ENCODE measurements at places on chromosomes 4 and X. TPM values are rescaled to one million over a fixed set of nuclear protein-coding genes. Genes with fewer than 3 reads are reported as not detected.
A peak's percentile ranks its signal among the peaks of the same experiment; 100 is the strongest.

DNA sequence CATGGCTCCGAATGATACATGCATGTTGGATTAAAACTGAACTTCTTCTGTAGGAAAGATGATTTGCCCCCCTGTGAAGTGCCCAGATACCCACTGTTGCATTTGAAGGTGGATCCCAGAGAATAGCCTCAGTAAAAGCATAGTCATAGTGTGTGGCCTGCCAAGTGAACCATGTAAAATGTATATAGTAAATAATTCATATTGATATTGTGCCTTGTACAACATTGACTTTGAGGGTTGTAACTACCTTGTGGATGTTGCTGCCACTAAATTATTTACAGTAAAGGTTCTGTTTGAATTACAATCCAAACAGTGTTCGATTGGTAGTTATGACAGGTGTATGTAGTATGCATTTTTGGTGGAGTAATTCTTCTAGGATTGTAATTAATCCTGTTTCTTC lies 19.2 kb downstream of the TMEM131L start:
- H3K4me1 ChIP-seq: no peaks in the 10 kb centered on the region
- no peak for DNase-seq
- no peak overlapping the region for H3K4me3 ChIP-seq

GRCh38 chr4:1693131-1693896 lies 9.2 kb upstream of the FAM53A start:
- no peaks in the 10 kb centered on the region for H3K27me3 ChIP-seq
- no peaks in the 10 kb centered on the region for H3K36me3 ChIP-seq
- H3K4me3 ChIP-seq: no peak overlapping the region
- no peaks in the 10 kb centered on the region for H3K4me1 ChIP-seq
- H3K27ac ChIP-seq: no peak overlapping the region

- no peak overlapping the region for H3K27ac ChIP-seq
- H3K4me3 ChIP-seq: no peak overlapping the region
- no peaks in the 10 kb centered on the region for H3K36me3 ChIP-seq
Measured at GRCh38 chr4:2915789-2916188, 47.4 kb downstream of the NOP14 start.

- H3K27ac ChIP-seq: peak overlapping the region; percentile 71
- DNase-seq: peak; percentile 51
- no peaks in the 10 kb centered on the region for H3K4me1 ChIP-seq
Measured at GRCh38 chrX:41382714-41383645, 49.0 kb downstream of the DDX3X start.

- H3K4me3 ChIP-seq: no peak overlapping the region
- no peaks in the 10 kb centered on the region for H3K4me1 ChIP-seq
- no peaks in the 10 kb centered on the region for H3K36me3 ChIP-seq
Measured at GRCh38 chrX:15471028-15471427, 22.1 kb downstream of the PIR start.

GRCh38 chrX:96703816-96704215 lies 19.2 kb downstream of the DIAPH2 start:
- no peak for DNase-seq
- H3K27me3 ChIP-seq: no peaks in the 10 kb centered on the region
- H3K4me1 ChIP-seq: no peaks in the 10 kb centered on the region
- H3K36me3 ChIP-seq: no peaks in the 10 kb centered on the region
- no peak overlapping the region for H3K27ac ChIP-seq
- H3K4me3 ChIP-seq: no peak overlapping the region

DNA sequence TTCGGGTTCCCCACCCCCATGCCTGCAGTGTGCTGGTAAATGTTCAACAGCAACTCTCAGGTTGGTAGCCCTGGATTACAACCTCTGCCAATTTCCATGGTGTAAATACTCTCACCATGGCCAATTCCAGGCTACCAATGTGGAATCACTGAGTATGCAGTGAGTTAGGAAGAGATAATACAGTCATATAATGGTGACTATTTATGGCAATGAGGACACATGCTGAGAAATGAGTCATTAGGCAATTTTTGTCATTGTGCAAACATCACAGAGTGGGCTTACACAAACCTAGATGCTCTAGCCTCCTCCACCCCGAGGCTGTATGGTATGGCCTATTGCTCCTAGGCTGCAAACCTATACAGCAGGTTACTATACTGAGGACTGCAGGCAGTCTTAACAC lies 4.6 kb upstream of the CLDN24 start:
- H3K27ac ChIP-seq: no peak overlapping the region
- H3K27me3 ChIP-seq: no peaks in the 10 kb centered on the region
- no peak for DNase-seq
- H3K4me1 ChIP-seq: no peaks in the 10 kb centered on the region
- no peak overlapping the region for H3K4me3 ChIP-seq

GRCh38 chrX:40008791-40009461 lies 88.8 kb downstream of the BCOR start:
- H3K27ac ChIP-seq: no peak overlapping the region
- H3K27me3 ChIP-seq: no peaks in the 10 kb centered on the region
- H3K4me3 ChIP-seq: peak overlapping the region; percentile 18
- H3K36me3 ChIP-seq: no peaks in the 10 kb centered on the region
- no peak for DNase-seq

GRCh38 chr4:183053681-183054080 lies 45.4 kb upstream of the WWC2 start:
- H3K4me3 ChIP-seq: no peak overlapping the region
- no peak overlapping the region for H3K27ac ChIP-seq
- no peaks in the 10 kb centered on the region for H3K36me3 ChIP-seq
- no peaks in the 10 kb centered on the region for H3K4me1 ChIP-seq
- DNase-seq: no peak

- no peak for DNase-seq
- no peak overlapping the region for H3K4me3 ChIP-seq
- no peaks in the 10 kb centered on the region for H3K27me3 ChIP-seq
- H3K27ac ChIP-seq: no peak overlapping the region
- H3K36me3 ChIP-seq: no peaks in the 10 kb centered on the region
- H3K4me1 ChIP-seq: no peaks in the 10 kb centered on the region
Measured at GRCh38 chr4:150056569-150056968, 21.7 kb upstream of the DCLK2 start.

- no peaks in the 10 kb centered on the region for H3K36me3 ChIP-seq
- DNase-seq: no peak
- no peak overlapping the region for H3K4me3 ChIP-seq
- no peaks in the 10 kb centered on the region for H3K27me3 ChIP-seq
- H3K27ac ChIP-seq: no peak overlapping the region
- H3K4me1 ChIP-seq: no peaks in the 10 kb centered on the region
Measured at GRCh38 chr4:23938796-23939195, 48.9 kb upstream of the PPARGC1A start.

DNA sequence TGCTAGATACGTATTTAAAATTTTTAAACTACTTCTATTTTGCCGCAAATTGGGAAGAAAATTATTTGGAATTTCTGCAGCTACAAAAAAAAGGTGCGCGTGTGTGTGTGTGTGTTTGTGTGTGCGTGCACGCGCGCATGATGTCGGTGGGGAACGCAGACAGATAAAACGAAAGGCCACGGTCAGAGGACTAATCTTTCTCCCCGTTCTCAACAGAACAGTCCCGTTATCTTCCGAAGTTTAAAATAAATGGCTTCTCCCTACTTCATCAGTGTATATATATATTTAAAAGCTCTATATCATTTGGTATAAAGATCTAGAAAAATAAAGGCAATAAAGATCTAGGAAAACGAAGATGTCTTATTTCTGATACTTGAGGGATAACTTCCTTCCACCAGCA lies 1.5 kb downstream of the MGARP start:
- no peak for DNase-seq
- H3K27ac ChIP-seq: no peak overlapping the region
- H3K4me3 ChIP-seq: no peak overlapping the region
- peaks cover 5% of the 10 kb centered on the region for H3K4me1 ChIP-seq
- no peaks in the 10 kb centered on the region for H3K36me3 ChIP-seq
- H3K27me3 ChIP-seq: no peaks in the 10 kb centered on the region

DNA sequence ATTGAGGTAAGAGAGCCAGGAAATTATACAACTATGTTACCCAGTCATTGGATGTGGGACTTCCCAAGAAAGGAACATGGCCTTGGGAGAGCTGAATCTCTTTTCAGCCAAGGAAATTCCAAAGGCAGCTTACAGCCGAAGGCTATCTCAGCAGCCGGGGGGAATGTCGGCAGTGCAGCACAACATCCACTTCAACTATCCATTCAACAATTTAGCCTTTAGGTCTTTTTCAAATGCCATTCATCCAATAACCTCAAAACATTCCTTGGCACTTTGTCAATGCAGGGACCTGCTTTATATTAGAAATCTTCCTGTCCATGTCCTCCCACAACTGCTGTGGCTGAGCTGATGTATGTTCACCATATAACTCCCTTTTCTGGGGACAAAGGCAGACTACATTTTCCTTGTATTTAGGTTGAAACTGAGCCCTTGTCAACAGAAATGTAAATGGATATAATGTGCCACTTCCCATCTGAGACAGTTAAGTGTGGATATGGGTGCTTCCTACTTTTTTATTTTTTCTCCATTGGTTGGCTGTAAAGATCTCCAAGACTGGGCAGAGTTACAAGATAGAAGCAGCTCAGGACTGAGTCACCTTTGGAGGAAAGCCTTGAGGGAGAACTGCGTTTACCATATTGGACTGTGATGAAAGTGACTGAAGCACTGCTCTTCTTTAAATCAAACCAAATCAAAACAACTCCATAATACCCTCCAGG lies 94.8 kb downstream of the GPRIN3 start:
- H3K4me3 ChIP-seq: no peak overlapping the region
- no peak for DNase-seq
- no peak overlapping the region for H3K27ac ChIP-seq
- no peaks in the 10 kb centered on the region for H3K4me1 ChIP-seq
- H3K27me3 ChIP-seq: no peaks in the 10 kb centered on the region
- no peaks in the 10 kb centered on the region for H3K36me3 ChIP-seq

- H3K27ac ChIP-seq: no peak overlapping the region
- H3K36me3 ChIP-seq: peaks cover 28% of the 10 kb centered on the region
- no peaks in the 10 kb centered on the region for H3K4me1 ChIP-seq
Measured at GRCh38 chr4:25421816-25422525, 44.9 kb downstream of the ANAPC4 start.

GRCh38 chr4:89579771-89580170 lies 257.2 kb downstream of the SNCA start:
- no peaks in the 10 kb centered on the region for H3K27me3 ChIP-seq
- H3K27ac ChIP-seq: no peak overlapping the region
- DNase-seq: no peak
- no peak overlapping the region for H3K4me3 ChIP-seq

- no peak overlapping the region for H3K27ac ChIP-seq
- no peaks in the 10 kb centered on the region for H3K27me3 ChIP-seq
- no peak overlapping the region for H3K4me3 ChIP-seq
- H3K4me1 ChIP-seq: no peaks in the 10 kb centered on the region
- DNase-seq: no peak
- H3K36me3 ChIP-seq: no peaks in the 10 kb centered on the region
Measured at GRCh38 chr4:123235431-123235830, 161.2 kb upstream of the SPRY1 start.

- no peaks in the 10 kb centered on the region for H3K4me1 ChIP-seq
- no peak overlapping the region for H3K4me3 ChIP-seq
- no peaks in the 10 kb centered on the region for H3K36me3 ChIP-seq
- H3K27me3 ChIP-seq: no peaks in the 10 kb centered on the region
- DNase-seq: no peak
Measured at GRCh38 chrX:134101636-134102035, 116.2 kb upstream of the GPC3 start.

DNA sequence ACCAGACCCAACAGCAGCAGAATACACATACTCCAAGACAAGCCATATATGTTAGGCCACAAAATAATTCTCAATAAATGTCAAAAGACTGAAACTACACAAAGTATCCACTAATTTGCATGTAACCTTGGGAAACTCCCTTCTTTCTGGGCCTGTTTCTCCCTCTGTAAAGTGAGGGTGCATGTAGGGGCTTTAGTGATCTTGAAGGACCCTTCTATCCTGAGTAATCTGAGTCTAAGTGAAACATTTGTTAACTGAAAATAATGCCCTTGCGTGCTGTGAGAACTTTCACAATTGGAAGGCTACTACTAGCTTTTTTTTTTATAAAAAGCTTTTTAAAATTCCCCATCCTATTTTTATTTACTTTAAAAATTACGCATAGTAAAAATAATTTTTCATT lies 125.2 kb downstream of the NEXMIF start:
- no peaks in the 10 kb centered on the region for H3K36me3 ChIP-seq
- no peak overlapping the region for H3K27ac ChIP-seq
- H3K4me3 ChIP-seq: no peak overlapping the region
- H3K27me3 ChIP-seq: no peaks in the 10 kb centered on the region

DNA sequence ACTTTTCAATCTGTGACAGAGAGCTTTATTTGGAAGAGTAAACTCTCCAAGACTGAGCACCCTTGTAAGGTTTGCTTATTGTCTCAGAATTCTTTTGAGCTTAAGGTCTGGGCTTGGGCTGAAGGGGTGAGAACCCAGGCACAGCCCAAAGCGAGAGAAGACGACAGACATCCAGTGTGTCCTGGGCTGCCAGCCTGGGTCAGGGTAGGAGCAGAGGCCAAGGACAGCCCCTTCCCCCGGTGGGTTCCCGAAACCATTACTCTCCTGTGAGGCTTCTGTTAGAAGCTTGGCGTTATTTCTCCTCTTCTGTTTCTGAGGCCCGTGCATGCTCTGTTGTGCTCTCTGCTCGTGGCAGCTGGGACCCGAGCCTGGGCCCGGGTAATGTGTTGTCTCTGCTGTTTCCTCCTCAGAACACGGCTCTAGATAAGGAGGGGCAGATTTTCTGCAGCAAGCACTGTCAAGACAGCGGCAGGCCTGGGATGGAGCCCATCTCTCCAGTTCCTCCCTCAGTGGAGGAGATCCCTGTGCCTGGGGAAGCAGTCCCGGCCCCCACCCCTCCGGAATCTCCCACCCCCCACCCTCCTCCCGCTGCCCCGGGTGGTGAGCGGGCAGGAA lies 177.5 kb downstream of the DCLK2 start:
- peak overlapping the region; percentile 49 for H3K27ac ChIP-seq
- no peaks in the 10 kb centered on the region for H3K27me3 ChIP-seq
- no peaks in the 10 kb centered on the region for H3K36me3 ChIP-seq
- no peak overlapping the region for H3K4me3 ChIP-seq

DNA sequence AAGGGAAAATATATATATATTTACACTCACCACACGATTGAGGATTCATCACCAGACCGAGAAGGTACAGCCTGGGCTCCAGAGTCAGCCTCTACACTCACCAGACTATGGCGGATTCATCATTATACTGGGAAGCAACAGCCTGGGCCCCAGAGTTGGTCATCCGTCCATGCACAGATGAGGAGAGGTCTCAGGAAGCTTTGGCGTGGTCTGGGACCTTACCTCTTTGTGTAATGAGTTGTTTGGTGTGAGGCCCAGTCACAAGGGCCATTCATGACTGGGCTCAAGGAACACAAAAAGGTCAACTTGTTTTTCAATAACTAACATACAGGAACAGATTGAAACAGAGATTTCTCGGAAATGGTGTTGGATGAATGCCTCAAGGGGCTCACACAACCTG lies 926.1 kb downstream of the FAM133A start:
- DNase-seq: no peak
- H3K27ac ChIP-seq: no peak overlapping the region
- H3K27me3 ChIP-seq: no peaks in the 10 kb centered on the region

- no peaks in the 10 kb centered on the region for H3K4me1 ChIP-seq
- H3K27ac ChIP-seq: no peak overlapping the region
- H3K27me3 ChIP-seq: no peaks in the 10 kb centered on the region
Measured at GRCh38 chr4:125681240-125681639, 366.5 kb downstream of the FAT4 start.

Gene MPC1L
- not detected for total RNA-seq

Gene SLITRK2
- total RNA-seq: 1.7 TPM

Gene SLC7A11
- total RNA-seq: 0.80 TPM

Gene TEC
- total RNA-seq: 12.4 TPM

Gene C4orf51
- not detected for total RNA-seq

Gene WNK3
- total RNA-seq: 0.18 TPM

Data from Peyer's patch (tissue), 4 donors.